NAMALWA (cell line): ENCODE measurements at places on chromosomes 16 and 17.

DNA sequence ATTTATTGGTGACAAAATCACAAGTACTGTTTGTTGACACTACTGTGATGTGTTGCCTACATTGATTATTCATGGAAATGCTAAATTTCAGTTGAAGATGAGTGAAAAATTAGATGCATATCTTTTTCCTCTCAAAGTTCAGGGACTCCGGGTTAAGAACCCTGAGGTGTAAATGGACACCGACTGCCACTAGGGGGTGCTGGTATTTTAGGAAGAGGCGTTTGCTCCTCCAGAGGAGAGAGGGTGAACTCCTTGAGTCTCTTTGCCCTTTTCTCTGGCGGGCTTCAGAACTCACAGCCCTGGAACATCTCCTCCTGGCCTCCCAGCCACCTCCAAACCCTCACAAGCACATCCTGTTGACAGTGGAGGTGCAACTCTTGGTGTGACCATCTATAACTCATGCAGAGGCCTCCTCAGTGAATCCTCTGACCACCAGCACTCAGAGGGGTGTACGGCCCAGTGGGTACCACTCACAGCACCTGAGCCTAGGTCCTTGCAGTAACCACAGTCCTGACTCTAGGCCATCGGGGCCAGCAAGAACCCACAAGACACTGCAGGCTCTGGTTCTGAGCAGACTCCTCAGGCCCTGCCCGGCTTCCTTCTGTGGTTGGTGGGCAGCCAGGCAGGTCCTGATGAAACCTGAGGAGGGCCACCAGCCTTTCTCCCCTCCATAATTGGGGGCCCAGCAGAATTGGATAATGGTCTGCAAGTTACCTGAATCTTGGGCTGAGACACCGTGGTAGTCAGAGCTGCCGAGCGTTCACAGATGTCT lies 26.2 kb upstream of the PIK3R5 start:
- peak; percentile 53 for DNase-seq

GRCh38 chr16:56869513-56870275 lies 4.7 kb downstream of the SLC12A3 start:
- peak; percentile 57 for DNase-seq

DNA sequence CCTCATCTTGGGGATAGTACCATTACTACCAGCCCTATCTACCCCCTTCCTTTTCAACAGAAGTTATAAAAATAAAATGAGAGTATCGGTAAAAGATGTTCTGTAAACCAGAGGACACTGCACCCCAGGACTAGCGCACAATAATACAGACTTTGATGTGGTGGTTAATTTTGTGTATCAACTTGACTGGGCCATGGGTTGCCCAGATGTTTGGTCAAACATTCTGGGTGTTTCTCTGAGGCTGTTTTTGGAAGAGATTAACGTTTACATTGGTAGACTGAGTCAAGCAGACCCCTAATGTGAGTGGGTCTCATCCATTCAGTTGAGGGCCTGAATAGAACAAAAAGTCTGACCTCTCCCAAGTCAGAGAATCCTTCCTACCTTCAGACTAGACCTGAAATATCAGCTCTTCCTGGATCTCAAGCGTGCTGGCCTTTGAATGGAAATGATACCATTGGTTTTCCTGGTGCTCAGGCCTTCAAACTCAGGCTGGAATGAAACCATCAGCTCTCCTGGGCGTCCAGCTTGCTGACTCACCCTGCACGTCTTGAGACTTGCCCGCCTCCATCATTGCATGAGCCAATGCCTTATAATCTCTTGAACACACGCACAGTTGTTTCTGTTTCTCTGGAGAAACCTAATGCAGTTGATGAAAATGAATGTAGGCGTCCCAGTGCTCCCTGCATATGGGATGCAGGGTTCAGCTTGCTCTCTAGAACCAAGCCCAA lies 10.1 kb downstream of the MRM1 start:
- no peak for DNase-seq

- peak; percentile 92 for DNase-seq
Measured at GRCh38 chr17:37490022-37490587, 414 bp downstream of the DUSP14 start.

- DNase-seq: no peak
Measured at GRCh38 chr17:32849879-32850278, 27.0 kb downstream of the MYO1D start.

GRCh38 chr16:77949445-77949844 lies 72.9 kb upstream of the CLEC3A start:
- DNase-seq: no peak

DNA sequence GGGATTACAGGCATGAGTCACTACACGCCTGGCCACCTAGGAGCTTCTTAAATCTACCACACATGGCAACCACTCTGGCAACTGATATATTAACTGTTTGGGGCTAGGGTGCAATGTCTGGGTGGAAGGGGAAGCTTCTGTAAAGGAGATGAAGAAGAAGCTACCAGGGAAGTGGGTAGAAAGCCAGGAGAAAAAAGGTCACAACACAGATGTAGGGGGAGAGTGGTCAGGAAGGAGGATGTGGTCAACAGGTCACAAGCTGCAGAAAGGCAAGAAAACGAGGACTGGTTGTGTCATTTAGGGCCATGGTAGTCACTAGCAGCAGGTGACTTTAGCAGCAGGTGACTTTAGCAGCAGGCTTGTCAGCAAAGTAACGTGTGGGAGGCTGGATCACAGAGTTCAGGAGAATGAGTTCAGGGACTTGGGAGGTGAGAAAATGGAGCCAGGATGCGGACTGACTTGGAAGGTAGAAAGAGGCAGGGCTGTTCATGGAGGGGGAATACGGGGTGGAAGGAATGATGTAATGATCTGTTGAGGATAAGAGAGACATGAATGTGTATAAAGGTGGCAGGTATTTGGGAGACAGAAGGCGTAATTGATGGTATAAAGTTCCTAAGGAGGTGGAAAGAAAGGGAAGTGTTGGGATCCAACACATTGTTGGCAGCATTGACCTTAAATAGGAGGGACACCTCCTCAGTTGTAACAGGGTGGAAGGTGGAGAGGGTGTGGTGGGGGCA lies 16.3 kb upstream of the WFIKKN2 start:
- no peak for DNase-seq

- DNase-seq: peak; percentile 20
Measured at GRCh38 chr16:75011634-75012307, 12.9 kb downstream of the ZNRF1 start.
